Small intestine (tissue), 16 donors: ENCODE measurements at places on chromosomes 1 and 21.

GRCh38 chr1:54774820-54775498, 10.6 kb upstream of the PARS2 start:
- no peak for DNase-seq

DNA sequence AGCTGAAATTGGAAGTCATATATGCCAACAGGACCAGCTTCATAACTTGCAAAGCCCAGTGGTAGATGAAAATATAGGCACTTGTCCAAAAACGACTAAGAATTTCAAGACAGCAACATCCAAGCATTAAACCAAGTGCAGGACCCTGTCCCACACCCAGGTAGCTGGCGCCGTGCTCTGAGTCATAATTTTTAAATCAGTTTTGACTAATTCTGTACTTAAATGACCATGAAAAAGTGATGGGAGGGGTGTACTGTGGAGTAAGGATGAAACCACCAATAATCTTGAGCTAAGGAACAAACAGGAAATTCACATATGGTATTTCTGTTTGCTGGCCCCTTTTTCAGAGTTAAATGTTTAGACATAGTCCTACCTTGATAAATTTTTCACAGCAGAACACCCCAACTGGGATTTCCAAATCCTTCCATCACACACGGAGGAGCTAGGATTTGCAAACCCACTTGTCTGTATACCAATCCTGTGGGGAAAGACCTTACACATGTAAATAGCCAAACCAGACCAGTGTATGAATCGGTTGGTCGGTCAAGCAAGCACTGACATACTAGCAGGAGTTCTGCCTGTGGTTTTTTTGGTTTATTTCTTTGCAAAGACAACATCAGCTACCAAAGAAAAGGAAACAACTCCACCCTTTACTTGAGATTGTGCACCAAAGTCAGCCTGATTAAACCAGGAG, 235.7 kb upstream of the RAB4A start:
- no peak for DNase-seq

DNA sequence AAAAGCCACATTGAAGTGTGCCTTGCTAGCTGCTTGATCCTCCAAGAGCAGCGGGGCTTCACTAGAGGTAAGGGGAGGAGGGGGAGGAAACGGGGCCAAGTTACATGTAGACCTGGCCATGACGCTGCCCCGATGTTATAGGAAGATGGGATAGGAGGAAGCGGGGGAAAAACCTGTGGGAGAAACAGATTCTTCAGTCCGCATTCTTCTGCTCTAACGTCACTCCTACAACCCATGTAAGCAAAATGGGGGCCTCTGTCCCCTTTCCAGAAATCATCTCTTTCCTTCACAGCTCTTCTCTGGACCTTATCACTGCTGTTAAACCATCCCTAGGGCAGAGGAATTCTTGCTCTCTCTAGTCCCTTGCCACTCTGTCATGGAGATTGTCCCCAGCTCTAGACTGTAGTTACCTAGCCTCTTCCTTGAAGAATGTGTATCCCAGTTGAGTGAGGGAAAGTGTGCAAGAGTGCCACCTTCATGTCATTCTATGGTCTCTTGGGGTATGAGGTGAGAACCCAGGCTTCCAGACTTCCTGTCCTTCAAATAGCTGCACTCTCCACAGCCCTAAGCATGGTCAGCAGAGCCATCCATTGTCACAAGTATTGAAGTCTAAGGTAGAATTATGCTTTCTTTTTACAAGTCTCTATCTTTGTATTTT, 11.4 kb downstream of the PLEKHO1 start:
- no peak for DNase-seq

GRCh38 chr1:206978259-206978658, 8.0 kb upstream of the FCAMR start:
- no peak for DNase-seq
